ENCODE measurements at places on chromosomes 2 and 18.

- no peak for DNase-seq
Measured at GRCh38 chr2:219736209-219736608, 108.8 kb downstream of the SLC4A3 start.

DNA sequence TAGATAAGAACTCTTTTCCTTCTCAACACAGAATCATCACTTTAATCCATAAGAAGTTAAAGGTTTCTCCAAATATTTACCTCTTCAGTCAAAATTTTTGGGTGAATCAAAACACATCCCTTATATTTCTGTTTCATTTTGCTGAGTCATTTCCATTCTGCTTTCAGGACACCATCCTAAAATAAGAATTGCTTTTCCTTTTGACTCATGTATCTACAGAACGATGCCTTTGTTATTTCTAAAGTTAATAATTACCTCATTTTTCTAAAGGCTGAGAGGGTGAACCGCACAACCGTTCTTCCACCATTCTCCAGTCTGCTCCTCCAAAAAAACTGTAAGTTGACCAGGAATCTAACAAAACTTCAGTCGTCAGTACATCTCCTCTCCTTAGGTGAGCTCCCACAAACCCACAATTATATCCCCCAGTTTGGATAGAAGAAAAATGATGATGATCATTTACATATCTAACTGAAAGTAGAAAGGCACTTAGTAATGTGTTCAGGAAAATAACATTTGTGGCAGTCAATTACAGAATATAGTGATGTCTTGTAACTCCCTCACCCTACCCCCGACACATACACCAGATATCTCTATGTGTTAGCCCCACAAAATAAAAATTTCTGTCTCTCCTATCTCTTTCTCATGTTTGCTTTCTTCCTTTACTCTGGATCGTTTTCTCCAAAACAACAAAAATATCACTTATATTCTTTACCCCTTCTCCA lies 162.5 kb downstream of the RAD51AP2 start:
- no peak for DNase-seq

DNA sequence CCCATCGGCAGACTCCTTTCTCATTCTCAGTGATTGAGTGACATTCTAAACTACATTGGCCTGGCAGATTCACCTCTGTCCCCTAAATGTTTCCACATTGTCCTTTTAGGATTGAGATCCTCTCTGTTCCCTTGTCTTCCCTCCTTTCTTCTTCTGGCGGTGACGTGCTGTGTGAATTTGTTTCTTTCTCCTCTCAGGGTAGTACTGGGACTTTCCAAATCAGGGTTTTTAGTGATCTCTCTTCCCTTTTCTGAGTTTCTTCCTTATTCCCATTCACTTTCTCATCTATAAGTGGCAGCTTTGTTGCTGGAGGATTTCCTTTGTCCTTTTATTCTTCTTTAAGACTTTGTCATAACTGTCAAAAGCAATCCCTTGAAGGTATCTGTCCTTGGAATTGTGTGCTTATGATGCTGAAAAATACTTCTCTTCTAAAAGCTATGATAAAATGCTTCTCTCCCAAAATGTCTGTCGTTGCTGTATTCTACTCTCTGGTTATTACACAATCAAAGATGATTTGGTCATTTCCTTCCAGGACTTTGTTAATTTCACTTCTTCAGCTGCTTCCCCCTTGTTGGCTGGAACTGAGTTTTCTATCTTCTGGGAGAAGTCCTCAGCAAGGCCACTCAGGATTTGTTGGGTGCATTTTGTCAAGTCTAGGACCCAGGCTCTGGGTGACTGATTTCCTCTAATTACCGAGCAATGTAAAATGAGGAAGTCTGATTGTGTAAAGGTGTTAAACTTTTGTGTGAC lies 4.9 kb upstream of the IL1B start:
- DNase-seq: no peak

DNA sequence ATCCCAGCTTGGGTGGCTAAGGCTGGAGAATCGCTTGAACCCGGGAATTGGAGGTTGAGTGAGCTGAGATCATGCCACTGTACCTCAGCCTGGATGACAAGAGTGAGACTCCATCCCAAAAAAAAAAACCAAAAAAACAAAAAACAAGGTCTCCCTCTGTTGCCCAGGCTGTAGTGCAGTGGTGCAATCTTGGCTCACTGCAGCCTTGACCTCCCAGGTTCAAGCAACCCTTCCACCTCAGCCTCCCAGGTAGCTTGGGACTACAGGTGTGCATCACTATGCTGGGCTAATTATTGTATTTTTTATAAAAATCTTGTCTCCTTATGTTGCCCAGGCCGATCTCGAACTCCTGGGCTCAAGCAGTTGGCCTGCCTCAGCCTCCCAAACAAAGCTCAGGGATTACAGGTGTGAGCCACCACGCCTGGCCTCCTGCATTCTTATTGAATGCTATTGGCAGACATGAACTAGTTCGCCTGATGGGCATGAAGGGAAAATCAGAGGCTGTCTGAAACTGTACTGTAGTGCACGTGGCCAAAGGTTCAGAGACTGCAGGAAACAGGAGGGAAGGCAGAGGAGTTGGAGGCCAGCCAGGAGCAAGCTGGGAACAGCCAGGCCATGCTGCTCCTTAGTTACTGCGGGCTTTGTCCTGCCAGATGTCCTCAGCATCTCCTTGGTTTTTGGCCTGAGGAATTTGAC lies 16.0 kb upstream of the ASXL2 start:
- DNase-seq: no peak

GRCh38 chr2:110998311-110998710 lies 122.4 kb upstream of the BCL2L11 start:
- no peak for DNase-seq

DNA sequence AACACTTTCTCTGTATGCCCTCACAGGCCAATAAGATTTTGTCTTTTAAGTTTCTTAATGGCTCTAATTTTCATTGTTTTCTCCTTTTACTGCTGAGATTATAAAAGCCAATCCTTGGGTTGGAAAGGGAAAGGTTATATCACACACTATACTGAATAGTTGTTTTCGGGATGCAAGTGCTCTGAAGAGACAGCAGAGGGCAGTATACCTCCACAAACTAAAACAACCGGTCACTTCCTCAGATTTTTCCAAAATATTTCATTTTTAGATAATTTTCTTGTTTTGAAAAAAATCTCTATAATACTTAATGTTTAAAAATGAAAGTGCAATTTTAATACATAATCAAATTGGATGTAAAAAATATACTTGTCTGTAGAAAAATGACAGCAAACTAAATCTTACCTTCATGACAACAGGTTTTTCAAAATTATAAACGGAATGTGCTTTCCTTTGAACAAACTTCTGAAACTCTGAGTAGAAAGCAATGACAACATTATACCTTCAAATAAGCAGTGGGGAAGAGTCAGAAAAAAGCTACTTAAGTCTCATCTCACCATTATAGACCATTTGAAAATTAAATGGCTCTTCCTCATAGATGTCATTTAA lies 82.7 kb downstream of the ORC4 start:
- peak; percentile 18 for DNase-seq

GRCh38 chr2:196696423-196697079 lies 57.0 kb downstream of the CCDC150 start:
- DNase-seq: no peak

- no peak for DNase-seq
Measured at GRCh38 chr2:17429130-17429529, 89.1 kb downstream of the RAD51AP2 start.

DNA sequence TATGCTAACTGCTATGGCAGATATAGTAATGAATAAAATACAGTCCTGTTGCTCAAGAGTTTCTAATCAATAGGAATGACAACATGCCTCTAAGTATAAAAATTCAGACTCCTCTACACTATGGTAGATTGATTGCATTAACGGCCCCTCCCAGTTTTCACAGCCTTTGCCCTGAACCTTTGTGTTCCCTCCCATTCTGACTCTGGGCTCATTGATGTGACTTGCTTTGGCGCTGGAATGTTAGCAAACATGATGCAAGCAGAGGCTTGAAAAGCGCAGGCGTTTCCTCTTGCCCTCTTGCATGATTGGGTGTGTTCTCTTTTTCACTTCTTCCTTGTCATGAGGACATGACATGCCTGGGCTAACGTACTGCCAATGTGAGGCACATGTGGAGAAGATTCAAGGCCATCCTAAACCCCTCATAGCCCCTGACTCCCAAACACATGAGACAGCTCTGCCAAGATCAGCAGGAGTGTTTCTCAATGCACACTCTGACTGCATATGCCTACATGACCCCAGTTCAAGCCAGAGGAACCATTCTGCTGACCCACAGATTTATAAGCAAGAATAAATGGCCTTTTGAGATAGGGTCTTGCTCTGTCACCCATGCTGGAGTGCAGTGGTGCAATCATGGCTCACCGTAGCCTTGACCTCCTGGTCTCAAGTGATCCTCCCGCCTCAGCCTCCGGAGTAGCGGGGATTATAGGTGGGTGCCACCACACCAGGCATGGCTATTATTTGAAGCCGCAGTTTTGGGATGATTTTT lies 49.7 kb upstream of the CD28 start:
- peak; percentile 2 for DNase-seq

DNA sequence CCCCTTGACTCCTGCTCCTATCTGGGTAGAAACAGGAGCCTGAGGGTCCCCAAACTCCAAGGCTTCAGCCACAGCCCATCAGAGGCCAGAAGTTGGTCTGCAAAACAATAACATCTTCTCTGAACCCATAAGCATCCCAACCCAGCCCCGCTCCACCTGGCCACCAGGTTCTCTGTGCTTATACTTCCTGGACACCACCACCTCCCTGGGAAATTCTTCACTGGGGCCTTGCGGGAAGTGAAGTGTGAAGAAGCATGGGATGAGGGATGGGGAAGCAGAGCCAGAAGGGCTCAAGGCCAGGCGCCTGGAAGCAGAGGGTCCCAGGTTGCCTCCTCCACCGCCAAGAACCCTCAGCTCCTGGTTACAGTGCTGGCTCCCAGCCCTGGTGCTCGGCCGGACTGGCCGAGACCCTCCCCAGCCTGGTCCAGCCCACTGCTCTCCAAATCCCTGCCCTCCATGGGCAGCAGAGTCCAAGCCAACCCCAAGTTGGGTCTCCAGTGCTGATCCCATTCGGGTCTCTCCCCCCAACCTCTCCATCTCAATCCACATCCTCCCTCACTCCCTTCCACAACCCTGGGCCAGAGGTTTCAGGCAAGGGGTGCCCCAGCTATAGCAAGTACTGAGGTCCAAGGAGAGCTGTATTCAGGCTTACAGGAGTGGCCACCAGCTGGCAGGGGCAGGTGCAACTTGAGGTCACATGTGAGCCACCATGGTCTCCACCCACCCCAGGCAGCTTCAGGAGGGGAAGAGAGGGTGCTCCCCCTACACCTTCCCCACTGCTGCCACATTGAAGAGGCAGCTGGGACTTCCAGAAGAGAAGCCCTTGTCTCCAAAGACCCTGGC lies 60.7 kb downstream of the TNS1 start:
- DNase-seq: no peak

DNA sequence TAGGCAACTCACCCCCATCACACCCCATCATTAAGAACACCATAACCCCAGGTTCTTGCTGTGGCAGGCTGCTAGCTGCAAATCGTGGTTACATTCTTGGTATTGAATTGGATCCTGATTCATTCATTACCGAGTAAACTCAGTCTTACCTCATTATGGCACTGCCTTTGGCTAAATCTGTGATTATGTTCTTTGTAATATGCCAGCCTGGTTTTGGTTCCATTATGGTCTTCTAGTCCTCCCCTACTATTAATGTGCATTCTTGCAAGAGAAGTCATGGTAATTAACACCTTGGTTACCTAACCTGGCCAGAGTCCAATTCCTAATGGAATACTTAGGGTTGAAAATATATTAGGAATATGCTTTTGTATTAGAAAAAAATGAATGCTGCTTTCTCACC lies 258.9 kb upstream of the APCDD1 start:
- no peak for DNase-seq

DNA sequence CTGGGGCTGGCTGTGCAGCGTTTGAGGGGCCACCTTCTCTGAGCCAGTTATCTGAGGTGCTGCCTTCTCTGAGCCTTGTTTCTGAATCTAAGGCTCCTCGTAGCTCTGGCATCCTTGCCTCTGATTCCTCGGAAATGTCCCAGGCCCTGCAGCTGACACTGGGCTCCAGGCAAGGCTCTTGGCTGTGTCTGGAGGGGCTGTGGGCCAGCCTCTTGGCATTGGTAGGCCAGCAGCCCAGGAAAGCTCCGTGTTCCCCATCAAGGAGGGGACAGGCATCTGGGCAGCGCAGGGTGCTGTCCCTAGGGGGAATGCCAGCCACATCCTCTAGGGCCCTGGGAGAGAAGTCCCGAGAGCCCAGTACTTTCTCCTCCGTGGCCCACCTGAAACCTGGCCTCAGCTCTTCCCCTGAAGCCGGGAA lies 40.7 kb upstream of the TAF1B start:
- no peak for DNase-seq

DNA sequence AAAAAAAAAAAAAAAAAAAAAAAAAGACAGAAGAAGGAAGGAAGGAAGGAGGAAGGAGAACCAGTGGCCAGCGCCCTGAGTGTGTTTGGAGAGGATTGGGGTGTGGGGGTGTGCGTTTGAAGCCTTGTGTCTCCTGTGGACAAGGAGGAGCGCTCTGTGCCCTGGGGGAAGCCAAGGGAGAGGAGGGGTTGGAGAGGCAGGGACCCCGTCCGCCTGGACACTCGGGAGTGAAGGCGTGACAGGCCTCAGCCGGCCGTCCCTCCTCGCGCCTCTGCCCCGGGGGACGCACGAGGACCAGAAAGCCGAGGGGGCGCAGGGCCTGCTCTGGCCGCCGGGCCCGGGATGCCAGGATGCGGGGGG lies 44.9 kb downstream of the SERTAD2 start:
- no peak for DNase-seq

DNA sequence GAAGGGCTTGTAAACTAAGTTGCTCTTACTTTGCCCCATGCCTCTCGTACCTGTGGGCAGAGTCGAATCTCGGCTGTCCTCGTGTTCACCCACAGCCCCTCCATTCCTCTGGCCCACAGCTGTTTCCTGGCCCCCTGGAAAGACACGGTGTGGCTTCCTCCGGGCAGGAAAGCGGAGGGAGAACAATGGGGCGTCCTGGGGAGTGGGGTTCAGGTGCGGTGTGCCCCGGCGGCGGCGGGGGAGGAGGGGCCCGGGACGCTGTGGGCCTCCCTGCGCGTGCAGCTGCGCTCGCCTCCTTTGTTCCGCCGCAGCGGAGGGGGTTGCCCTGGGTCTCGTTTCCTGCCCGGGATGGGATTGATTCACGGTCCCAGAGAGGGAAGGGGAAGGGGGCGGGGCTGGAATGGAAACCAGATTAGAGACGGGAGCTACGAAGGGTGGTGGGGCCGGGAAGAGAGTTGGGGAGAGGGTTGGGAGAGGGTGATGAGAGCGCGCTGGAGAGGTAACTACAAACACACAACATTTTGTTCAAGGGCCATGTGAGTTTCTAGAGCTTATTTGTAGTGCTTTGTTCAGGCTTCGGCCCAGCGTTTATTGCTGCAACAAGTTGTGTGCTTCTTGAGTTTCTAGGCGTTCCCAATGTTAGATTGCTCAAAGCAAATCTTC lies 796 bp downstream of the MYO1B start:
- no peak for DNase-seq

- DNase-seq: no peak
Measured at GRCh38 chr2:38074058-38074763, 1.7 kb downstream of the CYP1B1 start.

Measured in CD4-positive, alpha-beta T cell treated with Interleukin-15 for 4 hours (primary cell).